ENCODE measurements at places on chromosomes 7 and 10. TPM values are rescaled to one million over a fixed set of nuclear protein-coding genes. Genes with fewer than 3 reads are reported as not detected.

Gene CTAGE15
- polyA plus RNA-seq, result not detected

Gene ODAD2
- not detected for polyA plus RNA-seq

DNA sequence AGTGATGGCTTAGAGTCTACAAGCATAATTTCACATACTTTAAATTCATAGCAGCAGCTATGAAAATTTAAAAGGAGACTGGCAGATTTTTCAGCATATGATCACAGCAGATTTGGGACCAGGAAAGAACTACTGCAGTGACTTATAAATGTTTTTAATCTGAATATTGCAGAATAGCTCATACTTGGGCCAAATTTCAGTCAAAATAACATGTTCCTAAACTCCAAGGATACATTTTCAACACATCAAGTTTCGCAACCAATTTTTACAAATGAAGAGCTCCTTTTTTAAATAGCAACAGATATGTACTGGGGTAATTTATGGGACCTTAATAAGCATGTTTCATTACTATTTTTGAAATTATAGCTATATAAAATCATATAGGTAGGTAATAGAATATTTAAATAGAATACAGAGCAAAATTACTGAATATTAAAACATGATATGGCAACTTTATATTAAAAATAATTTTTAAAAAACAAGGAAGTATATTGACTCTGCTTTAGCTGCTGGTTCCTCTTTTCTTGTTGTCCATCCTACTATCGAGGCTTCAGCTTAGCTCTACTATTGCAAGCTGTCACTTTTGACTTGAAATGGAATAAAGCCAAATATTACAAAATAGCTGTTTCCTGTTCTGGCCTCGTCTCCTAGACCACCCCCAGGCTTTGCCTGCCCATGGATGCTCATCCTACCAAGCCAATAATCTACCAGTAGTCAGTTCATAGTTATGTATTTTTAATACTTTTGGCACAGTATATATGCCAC lies 123.1 kb downstream of the NRBF2 start:
- DNase-seq, result peak; percentile 37

GRCh38 chr7:127819975-127820731 lies 168.2 kb downstream of the SND1 start:
- peak; percentile 4 for DNase-seq

- no peak for DNase-seq
Observed at GRCh38 chr7:81740403-81740802, 29.4 kb downstream of the HGF start.

- DNase-seq, result no peak
Observed at GRCh38 chr10:31648966-31649365, 279.7 kb downstream of the ARHGAP12 start.

DNA sequence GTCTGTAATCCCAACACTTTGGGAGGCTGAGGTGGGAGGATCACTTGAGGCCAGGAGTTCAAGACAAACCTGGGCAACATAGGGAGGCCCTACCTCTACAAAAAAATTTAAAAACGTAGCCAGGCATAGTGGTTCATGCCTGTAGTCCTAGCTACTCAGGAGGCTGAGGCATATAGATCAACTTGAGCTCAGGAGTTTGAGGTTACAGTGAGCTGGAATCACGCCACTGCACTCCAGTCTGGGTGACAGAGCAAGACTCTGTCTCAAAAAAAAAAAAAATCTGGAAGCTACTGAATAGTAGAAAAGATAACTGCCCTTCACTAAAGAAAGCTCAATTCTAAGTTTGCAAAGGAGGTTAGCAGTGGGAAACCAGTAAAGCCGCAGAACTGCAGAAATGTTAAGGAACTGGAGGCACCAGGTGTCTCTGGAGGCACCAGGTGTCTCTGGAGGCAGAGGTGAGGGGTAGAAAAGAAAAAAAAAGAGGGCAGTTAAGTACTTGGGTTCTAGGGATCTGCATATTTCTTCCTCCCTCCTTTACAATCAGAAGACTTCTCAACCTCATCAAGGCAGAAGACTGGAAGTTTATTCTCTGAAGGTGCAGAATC lies 56.5 kb downstream of the RNLS start:
- no peak for DNase-seq

GRCh38 chr10:2335626-2336025 lies 598.3 kb upstream of the ADARB2 start:
- DNase-seq, result no peak

DNA sequence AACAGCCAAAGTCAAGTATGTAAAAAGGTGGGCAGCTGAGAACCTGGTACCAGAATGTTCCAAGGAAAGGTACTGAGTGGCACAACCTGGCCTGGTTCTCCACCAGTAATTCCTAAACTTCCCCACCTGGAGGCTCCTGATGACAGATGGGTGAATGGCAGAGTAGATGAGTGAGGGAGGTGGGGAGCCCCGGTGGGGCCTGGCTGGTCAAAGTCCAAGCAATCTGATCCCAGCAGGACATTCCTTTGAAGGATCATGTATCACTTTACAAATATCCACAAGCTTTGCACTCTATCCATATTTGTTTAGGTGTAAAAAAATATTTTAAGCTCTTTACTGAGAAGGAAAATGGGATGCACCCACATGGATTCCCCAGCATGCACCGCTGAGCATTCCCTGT lies 250.2 kb downstream of the DPP6 start:
- no peak for DNase-seq

Data from naive B cell (primary cell).